ENCODE measurements at places on chromosomes 3 and 15.

- no peak for DNase-seq
Observed at GRCh38 chr15:62533687-62534086, 368.6 kb upstream of the C2CD4B start.

DNA sequence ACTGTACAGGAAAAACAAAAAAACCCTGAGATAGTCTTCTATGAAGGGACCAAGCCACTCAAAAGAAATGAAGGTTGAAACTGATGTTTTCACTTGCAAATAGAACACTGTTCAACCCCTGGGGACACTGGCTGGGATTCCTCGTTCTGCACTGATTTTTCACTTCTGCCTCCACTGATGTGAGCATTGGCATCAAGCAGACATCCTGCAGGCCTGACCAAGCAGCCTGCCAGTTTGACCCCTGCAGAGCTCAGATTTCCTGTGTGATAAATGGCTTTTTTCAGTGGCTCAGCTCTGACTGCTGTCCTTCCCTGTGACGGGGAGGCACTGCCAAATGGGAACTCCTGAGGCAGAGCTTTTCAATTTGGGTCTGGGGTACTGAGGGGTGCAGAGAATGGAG lies 50.0 kb downstream of the RASGRP1 start:
- no peak for DNase-seq

- DNase-seq: no peak
Observed at GRCh38 chr15:89652666-89653065, 2.6 kb downstream of the KIF7 start.

DNA sequence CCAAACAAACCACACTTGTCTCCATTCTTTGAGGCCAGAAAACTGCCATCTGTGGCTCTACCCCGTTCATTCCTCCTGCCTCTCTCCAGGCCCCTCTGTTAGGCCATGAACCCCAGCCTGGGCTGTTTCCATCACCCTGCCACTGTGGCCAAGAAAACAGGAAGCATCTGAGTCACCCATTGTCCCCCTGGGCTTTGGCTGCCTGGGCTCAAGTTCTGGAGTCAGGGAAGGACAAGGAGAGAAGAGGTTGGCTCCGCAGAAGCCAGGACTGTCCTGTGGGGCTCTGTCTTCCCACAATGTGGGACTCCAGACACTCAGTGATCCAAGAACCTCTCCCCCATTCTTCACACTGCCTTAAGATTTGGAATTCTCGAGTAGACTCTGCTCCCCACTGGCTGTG lies 14.8 kb upstream of the LCTL start:
- DNase-seq: no peak

DNA sequence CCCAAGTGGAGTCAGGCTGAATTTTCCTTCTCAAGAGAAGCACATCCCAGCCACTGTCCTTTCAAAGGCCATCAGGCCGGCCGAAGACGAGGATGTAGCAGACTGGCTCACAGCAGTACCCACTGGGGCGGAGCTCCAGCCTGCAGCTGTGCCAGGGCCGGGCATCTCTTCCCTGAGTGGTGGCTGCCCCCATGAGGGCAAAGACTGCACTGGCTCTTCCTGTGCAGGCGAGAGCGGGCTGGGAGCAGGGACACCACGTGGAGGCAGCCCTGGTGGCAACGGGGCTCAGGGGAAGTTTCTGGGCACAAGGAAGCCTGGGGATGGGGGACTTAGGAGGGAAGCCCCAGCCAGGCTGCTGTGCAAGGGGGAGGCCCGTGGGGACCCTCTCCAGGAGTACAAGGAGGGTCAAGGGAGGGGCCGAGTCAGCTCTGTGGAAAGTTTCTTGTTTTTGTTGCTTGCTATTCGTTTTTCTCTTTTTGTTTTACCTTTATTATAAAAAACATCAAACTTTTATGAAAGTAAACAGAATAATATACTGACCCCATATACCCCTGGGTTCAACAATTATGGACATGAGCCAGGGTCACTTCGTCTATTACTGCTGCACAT lies 66.1 kb downstream of the RPN1 start:
- DNase-seq: no peak

GRCh38 chr3:11392014-11392859 lies 120.0 kb downstream of the ATG7 start:
- no peak for DNase-seq

DNA sequence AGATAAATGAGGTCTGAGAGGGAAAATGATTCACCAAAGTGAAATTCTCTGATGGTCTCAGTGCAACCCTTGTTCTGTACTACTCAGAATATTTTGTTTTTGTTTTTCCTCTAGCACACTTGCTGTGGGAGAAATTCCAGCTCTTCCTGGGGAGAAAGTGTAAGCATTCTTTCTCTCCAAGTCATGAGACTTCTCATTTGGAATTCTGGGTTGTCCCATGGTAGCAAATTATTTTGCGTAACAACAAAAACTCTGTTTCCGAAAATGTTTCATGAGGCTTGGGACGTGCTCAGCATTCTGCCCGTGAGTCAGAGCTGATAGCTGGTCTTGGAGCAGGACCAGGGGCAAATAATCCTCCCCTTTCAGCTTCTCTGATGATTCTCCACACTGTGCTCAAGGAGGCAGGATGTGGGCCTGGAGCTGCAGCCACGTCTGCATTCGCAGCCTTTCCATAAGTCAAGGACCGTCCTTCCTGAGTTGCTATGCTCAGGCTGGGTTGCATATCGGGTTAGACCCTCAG lies 70.3 kb downstream of the SENP2 start:
- DNase-seq: no peak

- DNase-seq: no peak
Observed at GRCh38 chr3:194270627-194271459, 80.3 kb downstream of the CPN2 start.

GRCh38 chr3:106255870-106256248 lies 387.0 kb upstream of the CBLB start:
- DNase-seq: no peak

DNA sequence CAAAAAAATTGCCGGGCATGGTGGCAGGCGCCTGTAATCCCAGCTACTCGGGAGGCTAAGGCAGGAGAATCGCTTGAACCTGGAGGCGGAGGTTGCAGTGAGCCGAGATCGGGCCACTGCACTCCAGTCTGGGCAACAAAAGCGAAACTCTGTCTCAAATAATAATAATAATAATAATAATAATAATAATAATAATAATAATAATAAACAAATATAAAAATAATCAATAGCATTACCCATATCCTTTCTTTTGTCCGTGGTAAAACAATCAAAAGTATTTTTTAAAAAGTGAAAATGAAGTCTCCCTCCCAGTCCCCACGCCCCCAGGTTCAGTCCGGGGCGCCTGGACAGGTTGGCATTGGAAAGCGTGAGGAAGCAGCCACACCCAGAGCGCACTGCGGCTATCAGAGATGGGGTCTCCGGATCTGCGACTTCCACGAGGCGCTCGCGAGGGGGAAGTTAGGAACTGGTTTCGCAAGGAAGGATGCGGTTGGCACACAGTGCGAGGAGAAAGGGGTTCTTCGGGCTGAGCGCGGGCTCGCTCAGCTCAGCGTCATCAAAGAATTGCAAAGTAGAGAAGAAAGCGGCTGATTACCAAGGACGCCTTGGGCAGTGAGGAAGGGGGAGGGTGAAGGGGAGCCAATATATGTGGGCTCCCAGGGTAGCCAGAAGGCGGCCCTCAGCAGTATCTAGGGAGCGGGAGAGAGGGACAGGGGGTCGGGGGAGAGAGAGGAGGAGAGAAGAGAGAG lies 69.5 kb upstream of the EPHB3 start:
- DNase-seq: no peak

DNA sequence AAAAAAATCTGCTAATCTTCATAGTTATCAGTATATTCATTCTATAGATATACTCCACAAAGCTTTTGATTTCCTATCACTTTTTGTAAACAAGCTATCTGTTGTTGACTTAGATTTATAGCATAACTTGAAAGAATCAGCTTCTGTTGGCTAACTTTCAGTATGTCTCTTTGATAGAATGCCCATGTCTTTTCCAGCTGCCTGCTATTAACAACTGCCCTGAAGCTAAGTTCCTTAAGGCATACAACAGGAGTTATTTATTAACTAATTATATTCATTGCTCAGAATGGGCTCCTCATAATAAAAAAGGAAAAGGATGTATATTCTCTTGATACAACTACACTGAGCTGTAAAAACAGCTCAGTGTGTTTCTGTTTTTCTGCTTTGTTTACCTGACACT lies 293.9 kb downstream of the TUSC7 start:
- no peak for DNase-seq

DNA sequence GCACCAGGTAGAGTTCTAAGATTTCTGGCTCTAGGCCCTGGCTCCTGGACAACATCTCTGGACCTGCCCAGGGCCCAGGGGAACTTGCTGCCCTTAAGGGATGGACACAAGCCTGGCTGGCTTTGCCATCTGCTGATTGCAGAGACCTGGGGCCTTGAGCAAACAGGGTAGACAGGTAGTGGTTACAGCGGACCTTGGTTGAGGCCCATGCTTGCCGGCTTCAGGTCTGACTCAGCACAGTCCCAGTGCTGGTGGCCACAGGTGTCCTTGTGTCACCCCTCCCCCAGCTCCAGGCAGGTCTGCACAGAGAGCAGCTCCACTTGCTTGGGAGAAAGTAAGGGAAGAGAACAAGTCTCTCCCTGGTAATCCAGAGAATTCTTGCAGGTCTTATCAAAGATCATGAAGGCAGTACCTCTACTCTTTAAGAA lies 15.9 kb upstream of the ACTL6A start:
- no peak for DNase-seq

- DNase-seq: no peak
Observed at GRCh38 chr3:9130345-9131305, 118.8 kb downstream of the SRGAP3 start.

GRCh38 chr3:122576174-122576940 lies 1.1 kb upstream of the PARP15 start:
- DNase-seq: no peak

- DNase-seq: no peak
Observed at GRCh38 chr3:1783995-1784394, 314.7 kb upstream of the CNTN4 start.

GRCh38 chr3:69052472-69052898 lies 352 bp upstream of the TMF1 start:
- DNase-seq: no peak

GRCh38 chr3:172354931-172355499 lies 93.2 kb downstream of the GHSR start:
- no peak for DNase-seq
